T1000 (cell line): ENCODE measurements at places on chromosomes 4 and X.

GRCh38 chrX:82134378-82134777 lies 932.5 kb downstream of the SH3BGRL start:
- no peak for DNase-seq

DNA sequence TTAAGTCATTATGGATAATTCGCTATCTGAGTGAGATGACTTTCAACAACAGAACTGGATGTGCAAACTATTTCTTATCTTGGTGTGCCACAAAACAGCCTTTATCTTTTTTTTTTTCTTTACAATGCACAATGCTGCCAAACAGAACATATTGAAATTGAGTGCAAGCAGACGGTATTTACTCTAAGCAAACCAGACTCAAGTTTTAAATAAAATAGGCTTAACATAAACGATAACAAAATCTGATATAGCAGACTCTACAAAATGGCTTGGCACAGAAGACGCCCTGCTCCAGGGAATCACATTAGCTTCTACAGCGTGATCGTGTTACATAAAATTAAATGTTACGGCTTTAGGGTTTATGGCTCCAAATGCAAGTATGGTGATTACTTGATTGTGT lies 9.6 kb upstream of the STK32B start:
- DNase-seq = no peak

DNA sequence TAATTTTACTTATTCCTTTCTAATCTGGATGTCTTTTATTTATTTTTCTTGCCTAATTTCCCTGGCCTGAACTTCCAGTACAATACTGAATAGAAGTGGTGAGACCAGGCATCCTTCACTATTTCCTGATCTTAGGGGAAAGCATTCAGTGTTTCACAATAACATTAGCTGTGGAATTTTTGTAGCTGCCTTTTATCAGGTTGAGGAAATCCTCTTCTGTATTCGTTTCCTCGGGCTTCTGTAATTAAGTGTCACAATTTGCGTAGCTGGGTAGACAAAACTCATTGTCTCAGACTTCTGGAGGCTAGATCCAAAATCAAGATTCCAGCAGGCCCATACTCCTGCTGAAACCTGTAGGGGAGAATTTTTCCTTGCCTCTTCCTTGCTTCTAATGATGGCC lies 598.4 kb upstream of the FTHL17 start:
- DNase-seq = no peak

GRCh38 chr4:166091912-166092510 lies 219.0 kb downstream of the TLL1 start:
- no peak for DNase-seq

- peak; percentile 3 for DNase-seq
Measured at GRCh38 chrX:153539171-153539978, 21.9 kb downstream of the ATP2B3 start.
